ENCODE measurements at places on chromosomes 6 and 20.

GRCh38 chr6:150079604-150080003 lies 10.7 kb upstream of the ULBP3 start:
- no peak for DNase-seq

DNA sequence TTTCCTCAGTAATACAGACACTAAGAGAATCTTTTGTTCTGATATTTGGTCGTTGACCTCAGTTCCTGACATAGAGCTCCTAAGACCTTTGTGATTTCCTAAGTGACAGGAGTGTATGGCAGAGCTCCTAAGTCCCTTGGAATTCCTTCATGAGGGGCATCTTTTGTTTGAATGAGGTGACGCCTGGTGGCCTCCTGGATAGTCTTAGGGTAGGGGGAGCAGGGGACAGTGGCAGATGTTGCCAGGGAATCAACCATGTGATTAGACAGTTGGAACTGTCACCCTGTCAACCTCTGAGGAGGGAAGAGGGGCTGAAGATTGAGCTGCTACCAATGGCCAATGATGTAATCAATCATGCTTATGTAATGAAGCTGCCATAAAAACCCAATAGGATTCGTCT lies 67.0 kb downstream of the DST start:
- no peak for DNase-seq

- no peak for DNase-seq
Observed at GRCh38 chr6:20538907-20539306, 4.7 kb downstream of the CDKAL1 start.

DNA sequence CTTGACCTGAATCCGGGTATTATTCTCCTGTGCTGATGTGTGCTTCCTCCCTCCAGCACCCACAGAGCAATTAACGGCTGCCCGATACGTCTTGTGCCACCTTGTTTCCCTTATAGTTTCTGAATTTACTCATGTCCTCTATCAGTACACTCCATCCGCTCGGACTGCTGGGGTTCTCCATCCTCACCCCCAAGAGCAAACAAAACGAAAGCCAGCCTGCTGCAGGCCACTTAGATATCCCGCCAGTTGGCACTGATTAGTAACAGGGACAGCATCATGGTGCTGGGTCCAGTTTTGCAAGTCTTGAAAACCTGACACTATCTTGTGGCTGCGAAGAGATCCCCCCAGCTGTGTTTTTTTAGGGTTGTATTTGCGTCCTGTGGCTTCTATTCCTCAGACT lies 71.8 kb downstream of the SSR1 start:
- no peak for DNase-seq

- DNase-seq, result no peak
Observed at GRCh38 chr6:168024951-168025510, 27.6 kb downstream of the KIF25 start.

DNA sequence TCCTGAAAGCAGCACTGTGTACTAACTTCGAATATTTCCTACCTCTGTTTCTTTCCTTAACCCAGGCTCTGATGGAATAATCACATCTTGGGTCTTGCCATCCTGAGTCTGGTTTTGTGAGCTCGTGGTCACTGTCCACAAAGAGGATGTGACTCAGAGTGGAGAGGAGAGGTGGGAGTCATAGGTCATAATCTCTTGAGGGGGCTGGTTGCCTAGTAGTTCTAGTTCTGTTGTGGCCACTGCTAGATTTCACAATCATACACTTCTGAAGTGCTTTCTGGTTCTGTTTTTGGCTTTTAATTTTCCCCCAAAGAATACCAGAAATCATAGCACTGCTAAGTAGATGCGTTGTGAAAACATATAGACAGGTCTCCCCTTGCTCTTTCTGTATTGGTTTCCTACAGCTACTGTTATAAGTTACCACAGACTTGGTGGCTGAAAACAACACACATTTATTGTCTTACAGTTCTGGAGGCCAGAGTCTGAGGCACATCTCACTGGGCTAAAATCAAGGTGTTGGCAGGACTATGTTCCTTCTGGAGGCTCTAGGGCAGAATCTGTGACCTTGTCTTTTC lies 102.8 kb downstream of the NRSN1 start:
- DNase-seq, result no peak

All from stimulated activated CD8-positive, alpha-beta memory T cell treated with anti-CD3 and anti-CD28 coated beads, Interleukin-4, amount 100 ng/mL, for 1 hour (primary cell).